Prostate gland (tissue), 2 donors: ENCODE measurements at places on chromosomes 13 and 19. TPM values are rescaled to one million over a fixed set of nuclear protein-coding genes. Genes with fewer than 3 reads are reported as not detected.

SBNO2 gene
- 79.9 TPM for total RNA-seq

ANGPTL8 gene
- not detected for total RNA-seq

CC2D1A gene
- 40.9 TPM for total RNA-seq

DNA sequence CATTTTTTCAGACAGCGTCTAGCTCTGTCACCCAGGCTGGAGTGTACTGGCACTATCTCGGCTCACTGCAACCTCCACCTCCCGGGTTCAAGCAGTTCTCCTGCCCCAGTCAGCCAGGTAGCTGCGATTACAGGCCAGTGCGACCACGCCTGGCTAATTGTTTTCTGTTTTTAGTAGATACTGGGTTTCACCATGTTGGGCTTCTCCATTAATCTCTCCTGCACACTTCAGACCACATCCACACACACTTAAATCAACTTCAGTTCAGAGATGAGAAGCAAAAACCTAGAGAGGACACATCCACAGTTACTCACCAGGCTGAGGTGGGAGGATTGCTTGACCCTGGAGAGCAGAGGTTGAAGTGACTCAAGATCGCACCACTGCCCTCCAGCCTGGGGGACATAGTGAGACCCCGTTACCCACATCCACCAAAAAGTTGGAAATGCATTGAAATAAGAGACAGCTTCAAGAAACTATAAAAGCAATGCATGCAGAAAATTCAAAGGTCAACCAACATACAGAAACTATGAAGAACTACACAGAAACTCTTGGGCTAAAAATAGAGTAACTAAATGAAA lies 42.3 kb downstream of the ZNF611 start:
- no peak overlapping the region for H3K4me3 ChIP-seq
- no peaks in the 10 kb centered on the region for H3K27me3 ChIP-seq
- no peaks in the 10 kb centered on the region for H3K4me1 ChIP-seq
- H3K27ac ChIP-seq = no peak overlapping the region

- no peaks in the 10 kb centered on the region for H3K4me1 ChIP-seq
- H3K27me3 ChIP-seq = no peaks in the 10 kb centered on the region
Measured at GRCh38 chr13:28573595-28574373, 78.9 kb upstream of the FLT1 start.

- H3K36me3 ChIP-seq = no peaks in the 10 kb centered on the region
- H3K27ac ChIP-seq = no peak overlapping the region
- H3K4me1 ChIP-seq = no peaks in the 10 kb centered on the region
- no peaks in the 10 kb centered on the region for H3K27me3 ChIP-seq
- H3K4me3 ChIP-seq = no peak overlapping the region
Measured at GRCh38 chr13:77724092-77724491, 26.6 kb downstream of the SLAIN1 start.

- H3K4me1 ChIP-seq = no peaks in the 10 kb centered on the region
- no peak overlapping the region for H3K4me3 ChIP-seq
- no peaks in the 10 kb centered on the region for H3K36me3 ChIP-seq
- no peak for DNase-seq
Measured at GRCh38 chr13:114054264-114054663, 78.2 kb downstream of the RASA3 start.
